ENCODE measurements at places on chromosomes 6 and 20. TPM values are rescaled to one million over a fixed set of nuclear protein-coding genes. Genes with fewer than 3 reads are reported as not detected.

GRCh38 chr20:44071526-44072111 lies 115.4 kb downstream of the JPH2 start:
- no peaks in the 10 kb centered on the region for H3K27me3 ChIP-seq
- no peak overlapping the region for H3K4me3 ChIP-seq
- H3K4me1 ChIP-seq, result peaks cover 15% of the 10 kb centered on the region
- no peak for DNase-seq
- no peaks in the 10 kb centered on the region for H3K36me3 ChIP-seq

Gene BANF2
- not detected for total RNA-seq

Gene SLC12A5
- total RNA-seq, result 1.9 TPM

GRCh38 chr6:146864885-146865284 lies 266.1 kb downstream of the ADGB start:
- DNase-seq, result no peak
- no peak overlapping the region for H3K27ac ChIP-seq
- H3K36me3 ChIP-seq, result no peaks in the 10 kb centered on the region
- no peaks in the 10 kb centered on the region for H3K4me1 ChIP-seq
- no peak overlapping the region for H3K4me3 ChIP-seq

Gene MCCD1
- total RNA-seq, result not detected

Gene PNLDC1
- 0.37 TPM for total RNA-seq

- no peak for DNase-seq
- H3K4me3 ChIP-seq, result no peak overlapping the region
- H3K36me3 ChIP-seq, result peaks cover 31% of the 10 kb centered on the region
- H3K4me1 ChIP-seq, result peaks cover 4% of the 10 kb centered on the region
- H3K27ac ChIP-seq, result no peak overlapping the region
- H3K27me3 ChIP-seq, result no peaks in the 10 kb centered on the region
Observed at GRCh38 chr20:32828029-32828680, 8.4 kb downstream of the MAPRE1 start.

DNA sequence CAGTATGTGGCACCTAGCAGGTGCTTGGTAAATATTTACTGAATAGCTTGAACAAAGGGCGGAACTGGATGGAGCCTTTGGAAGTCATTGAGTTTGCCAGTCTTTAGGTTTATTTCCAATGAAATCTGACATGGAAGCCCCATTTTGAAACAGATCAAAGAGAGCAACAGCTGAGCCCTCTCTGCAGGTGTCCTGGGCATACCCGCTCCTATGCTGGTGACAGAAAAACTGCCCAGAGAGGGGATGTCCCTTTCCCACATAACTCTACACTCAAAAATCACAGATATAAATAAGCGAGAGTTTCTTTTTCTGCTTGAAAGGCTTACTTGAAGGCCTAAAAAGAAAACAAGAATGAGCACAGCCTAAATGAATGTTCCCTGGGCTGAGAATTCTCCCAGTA lies 53.0 kb upstream of the RALY start:
- no peaks in the 10 kb centered on the region for H3K36me3 ChIP-seq
- no peaks in the 10 kb centered on the region for H3K27me3 ChIP-seq

DNA sequence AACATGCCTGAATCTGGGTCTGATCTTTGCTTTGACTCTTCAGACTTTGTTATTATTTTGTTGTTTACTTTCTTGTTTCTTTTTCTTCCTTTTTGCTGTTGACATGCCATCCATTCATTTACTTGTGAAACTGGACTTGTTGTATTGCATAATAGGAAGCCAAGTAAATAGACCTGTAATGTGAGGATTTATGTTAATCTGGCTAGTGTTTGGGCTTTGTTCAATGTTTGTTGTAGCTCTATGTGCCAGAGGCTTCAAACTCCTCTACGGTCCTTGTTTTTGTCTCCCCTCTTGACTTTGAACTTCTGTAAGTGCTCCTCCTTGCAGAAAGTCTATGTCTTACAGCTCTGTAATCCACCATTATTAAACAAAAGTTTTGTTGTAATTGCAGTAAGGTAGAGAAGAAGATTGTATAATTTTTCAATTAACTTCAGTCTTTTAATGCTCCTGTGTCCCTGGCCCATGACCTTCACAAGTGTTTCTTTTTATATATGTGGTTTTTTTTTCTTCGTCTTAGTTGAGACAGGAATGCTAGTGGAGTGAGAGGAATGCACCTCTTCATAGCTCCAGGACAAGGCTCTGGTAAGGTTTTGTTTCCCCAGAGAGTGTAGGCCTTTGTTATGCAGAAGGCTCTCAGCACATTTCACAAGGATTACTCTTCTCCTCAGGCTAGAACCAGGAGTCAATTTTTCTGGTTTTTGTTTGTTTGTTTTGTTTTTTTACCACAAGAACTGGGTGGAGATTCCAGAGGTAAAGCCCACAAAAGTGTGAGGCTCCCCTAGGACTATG lies 1061.8 kb upstream of the CITED2 start:
- no peak overlapping the region for H3K27ac ChIP-seq
- no peaks in the 10 kb centered on the region for H3K36me3 ChIP-seq
- no peak for DNase-seq
- H3K4me3 ChIP-seq, result no peak overlapping the region
- no peaks in the 10 kb centered on the region for H3K4me1 ChIP-seq

GRCh38 chr6:118890997-118891790 lies 2.8 kb upstream of the ASF1A start:
- DNase-seq, result no peak
- H3K36me3 ChIP-seq, result no peaks in the 10 kb centered on the region
- H3K27ac ChIP-seq, result no peak overlapping the region
- H3K4me1 ChIP-seq, result peaks cover 7% of the 10 kb centered on the region
- no peak overlapping the region for H3K4me3 ChIP-seq

- no peak overlapping the region for H3K4me3 ChIP-seq
- no peak overlapping the region for H3K27ac ChIP-seq
- H3K4me1 ChIP-seq, result peaks cover 15% of the 10 kb centered on the region
- no peaks in the 10 kb centered on the region for H3K27me3 ChIP-seq
- DNase-seq, result no peak
- H3K36me3 ChIP-seq, result peaks cover 8% of the 10 kb centered on the region
Observed at GRCh38 chr6:154791556-154792317, 58.5 kb downstream of the SCAF8 start.

- no peak overlapping the region for H3K27ac ChIP-seq
- DNase-seq, result no peak
- peaks cover 5% of the 10 kb centered on the region for H3K36me3 ChIP-seq
- H3K4me1 ChIP-seq, result no peaks in the 10 kb centered on the region
- H3K27me3 ChIP-seq, result no peaks in the 10 kb centered on the region
Observed at GRCh38 chr6:56536536-56536935, 106.2 kb downstream of the DST start.

DNA sequence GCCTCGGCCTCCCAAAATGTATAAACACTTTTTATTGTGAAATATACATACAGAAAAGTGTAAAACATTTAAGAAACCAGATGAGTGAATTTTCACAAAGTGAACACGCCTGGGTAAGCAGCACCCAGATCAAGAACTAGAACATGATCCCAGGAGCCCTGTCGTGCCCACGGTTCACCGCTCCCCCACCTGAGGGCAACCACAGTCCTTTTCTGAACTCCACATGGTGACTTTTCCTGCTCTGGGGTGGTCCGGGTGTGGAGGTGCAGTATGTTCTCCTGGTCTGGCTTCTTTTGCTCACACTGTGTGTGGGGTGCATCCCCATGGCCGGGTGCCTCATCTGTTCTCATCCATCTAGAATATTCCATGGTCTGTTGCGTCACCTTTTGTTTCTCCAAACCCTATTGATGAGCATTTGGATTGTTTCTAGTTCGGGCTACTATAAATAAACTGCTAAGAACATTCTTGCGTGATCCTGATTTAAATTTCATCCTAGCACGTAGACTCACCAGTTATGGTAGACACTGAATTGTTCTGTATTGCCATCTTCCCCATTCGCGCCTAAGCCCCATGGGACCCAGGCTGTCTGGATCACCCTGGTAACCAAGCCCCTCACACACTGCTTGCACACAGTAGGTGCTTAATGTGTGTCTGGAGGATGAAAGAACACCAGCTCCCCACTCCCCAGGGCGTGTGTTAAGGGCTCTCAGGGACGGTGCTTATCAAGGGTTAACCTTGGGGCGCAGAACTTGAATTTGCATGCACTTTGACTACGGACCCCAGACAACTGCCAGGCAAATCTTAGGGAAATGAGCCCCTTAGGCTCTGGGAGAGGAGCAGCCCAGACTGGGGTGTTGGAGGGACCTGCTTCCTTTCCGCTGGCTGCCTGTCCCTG lies 56.2 kb downstream of the CTCFL start:
- H3K27me3 ChIP-seq, result 0 out of 2 replicates have a peak, but pooled peaks cover 4% of the 10 kb centered on the region
- H3K36me3 ChIP-seq, result no peaks in the 10 kb centered on the region
- no peak overlapping the region for H3K27ac ChIP-seq
- DNase-seq, result no peak
- H3K4me1 ChIP-seq, result no peaks in the 10 kb centered on the region
- H3K4me3 ChIP-seq, result no peak overlapping the region

DNA sequence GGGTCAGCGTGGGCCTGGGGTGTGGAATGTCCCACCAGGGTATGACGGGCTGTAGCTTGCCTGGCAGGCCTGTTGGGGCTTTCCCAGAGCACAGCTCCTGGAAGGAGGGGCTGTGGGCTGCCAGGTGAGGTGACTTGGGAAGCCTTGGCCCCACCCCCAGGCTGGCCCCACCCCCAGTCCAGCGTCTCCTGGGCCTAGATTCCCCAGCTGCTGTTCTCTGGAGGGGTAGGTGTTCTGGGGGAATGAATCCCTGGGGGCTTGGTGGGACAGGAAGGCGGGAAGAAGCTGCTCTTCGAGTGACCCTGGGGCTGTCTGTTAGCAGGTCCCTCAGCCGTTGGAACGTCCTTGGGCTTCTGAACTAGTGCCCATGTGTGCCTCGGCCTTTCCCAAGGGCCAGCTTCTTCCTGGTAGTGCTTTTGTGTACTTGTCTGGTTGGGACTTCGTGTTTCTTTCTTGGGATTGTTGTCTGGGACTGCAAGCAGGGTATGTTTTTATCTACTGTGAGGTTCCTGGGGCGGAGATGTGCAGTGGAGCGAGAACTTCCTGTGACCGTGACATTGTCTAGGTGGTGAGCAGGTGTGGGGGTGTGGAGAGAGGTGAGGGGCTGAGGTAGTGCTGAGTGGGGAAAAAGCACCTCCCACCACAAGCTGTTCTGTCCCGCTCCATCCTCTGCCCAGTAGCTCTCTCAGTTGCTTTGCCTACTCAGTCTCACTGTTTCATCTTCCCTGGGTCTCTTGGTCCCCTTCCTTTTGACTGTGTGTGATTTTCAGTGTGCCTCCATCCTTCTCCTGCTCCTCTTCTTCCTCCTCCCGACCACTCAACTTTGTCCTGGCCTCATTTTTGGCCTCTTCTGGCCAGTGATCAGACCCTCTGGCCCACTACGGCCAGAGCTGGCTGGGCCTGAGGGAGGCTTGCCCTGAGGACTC lies 1.3 kb upstream of the DDR1 start:
- peak overlapping the region; percentile 83 for H3K4me3 ChIP-seq
- peak; percentile 54 for DNase-seq
- peak overlapping the region; percentile 99 for H3K27ac ChIP-seq

GRCh38 chr6:114739656-114740055 lies 396.8 kb upstream of the HS3ST5 start:
- no peaks in the 10 kb centered on the region for H3K27me3 ChIP-seq
- H3K27ac ChIP-seq, result no peak overlapping the region
- no peaks in the 10 kb centered on the region for H3K36me3 ChIP-seq
- no peaks in the 10 kb centered on the region for H3K4me1 ChIP-seq

DNA sequence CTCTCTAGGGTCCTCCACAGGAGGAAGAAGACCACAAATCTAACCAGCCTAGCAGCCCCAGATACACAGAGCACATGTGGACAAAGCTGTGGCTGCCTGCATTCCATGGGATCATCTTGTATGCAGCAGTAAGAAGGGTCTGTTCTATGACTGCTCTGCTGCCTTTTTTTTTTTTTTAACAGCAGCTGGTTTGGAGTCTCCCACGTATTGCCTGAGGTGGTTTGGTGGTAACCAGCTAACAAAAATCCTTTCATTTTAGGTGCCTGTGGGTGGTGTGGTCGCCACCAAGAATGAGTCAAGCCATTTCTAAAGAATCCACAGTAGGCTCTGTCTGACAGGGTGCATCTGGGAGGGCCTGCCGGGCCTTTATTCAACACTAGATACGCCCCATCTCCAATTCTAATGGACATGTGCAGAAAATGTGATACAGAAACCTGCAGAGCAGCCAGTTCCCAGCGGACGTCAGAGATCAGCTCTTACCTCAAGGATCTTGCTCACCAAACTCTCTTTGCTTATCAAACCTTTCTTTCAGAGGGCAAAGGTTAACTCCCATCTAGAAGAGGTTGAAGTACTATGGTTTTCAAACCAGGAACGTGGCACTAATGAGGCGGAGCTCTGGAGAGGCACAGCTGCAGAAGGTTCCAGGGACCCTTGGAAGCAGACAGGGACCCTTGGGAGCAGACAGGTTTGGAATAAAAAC lies 32.0 kb downstream of the GNAS-AS1 start:
- H3K4me3 ChIP-seq, result no peak overlapping the region
- H3K4me1 ChIP-seq, result no peaks in the 10 kb centered on the region
- H3K36me3 ChIP-seq, result no peaks in the 10 kb centered on the region
- no peak for DNase-seq

- no peaks in the 10 kb centered on the region for H3K36me3 ChIP-seq
- H3K4me1 ChIP-seq, result peaks cover 11% of the 10 kb centered on the region
- no peaks in the 10 kb centered on the region for H3K27me3 ChIP-seq
- DNase-seq, result no peak
- no peak overlapping the region for H3K27ac ChIP-seq
- no peak overlapping the region for H3K4me3 ChIP-seq
Observed at GRCh38 chr6:106253172-106253571, 72.4 kb downstream of the ATG5 start.

DNA sequence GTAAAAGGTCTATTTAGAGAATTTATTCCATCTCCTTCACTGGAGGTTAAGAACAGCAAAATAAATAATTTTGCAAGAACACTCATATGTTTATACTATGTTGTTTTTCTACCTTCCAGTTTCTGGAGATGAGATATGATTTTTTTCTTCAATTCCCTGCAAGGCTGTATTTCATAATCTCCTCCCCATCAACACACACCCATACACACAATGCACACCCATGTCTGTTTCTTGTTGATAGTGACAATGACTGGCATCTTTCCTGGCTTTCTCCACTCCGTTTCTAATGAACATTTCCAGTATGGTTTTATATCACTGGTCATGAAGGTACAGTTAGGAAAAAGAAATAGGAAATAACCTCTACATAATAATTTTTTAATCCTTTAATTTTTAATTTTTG lies 202.1 kb downstream of the ARHGAP18 start:
- peaks cover 1% of the 10 kb centered on the region for H3K36me3 ChIP-seq
- H3K4me3 ChIP-seq, result no peak overlapping the region
- no peak for DNase-seq
- no peaks in the 10 kb centered on the region for H3K27me3 ChIP-seq

Gene TBXT
- not detected for total RNA-seq

Measured in HCT116 (cell line).